ENCODE measurements at places on chromosomes 11 and 22. TPM values are rescaled to one million over a fixed set of nuclear protein-coding genes. Genes with fewer than 3 reads are reported as not detected.

Gene NCAM1
- 1.6 TPM for total RNA-seq

Gene OR2AG2
- total RNA-seq = 0.29 TPM

Gene PVALB
- not detected for total RNA-seq

Gene ZNF202
- 7.5 TPM for total RNA-seq

Gene FOSL1
- 32.1 TPM for total RNA-seq

Gene NLRP6
- not detected for total RNA-seq

Gene CLTCL1
- total RNA-seq = 3.9 TPM

Gene RASSF10
- 0.67 TPM for total RNA-seq

Gene OR51B5
- total RNA-seq = not detected

Gene DENND6B
- 2.1 TPM for total RNA-seq

Gene DDTL
- total RNA-seq = 1.3 TPM

Gene MUC6
- not detected for total RNA-seq

Gene ANO9
- total RNA-seq = 0.33 TPM

Gene KIRREL3
- not detected for total RNA-seq

Gene FXYD6
- total RNA-seq = 0.33 TPM

Gene SIDT2
- total RNA-seq = 13.1 TPM

Gene UBASH3B
- total RNA-seq = 21.5 TPM

Gene PLET1
- total RNA-seq = not detected

Gene KCNK7
- 0.29 TPM for total RNA-seq

Gene CALCB
- not detected for total RNA-seq

Gene OVCH2
- not detected for total RNA-seq

Gene ARHGAP20
- 2.7 TPM for total RNA-seq

Gene CNGA4
- not detected for total RNA-seq

Gene PHOX2A
- not detected for total RNA-seq

All from vein endothelial cell (primary cell).